ENCODE measurements at places on chromosomes 11 and 22.

- no peak for DNase-seq
Measured at GRCh38 chr11:73753938-73754337, 6.9 kb downstream of the RAB6A start.

DNA sequence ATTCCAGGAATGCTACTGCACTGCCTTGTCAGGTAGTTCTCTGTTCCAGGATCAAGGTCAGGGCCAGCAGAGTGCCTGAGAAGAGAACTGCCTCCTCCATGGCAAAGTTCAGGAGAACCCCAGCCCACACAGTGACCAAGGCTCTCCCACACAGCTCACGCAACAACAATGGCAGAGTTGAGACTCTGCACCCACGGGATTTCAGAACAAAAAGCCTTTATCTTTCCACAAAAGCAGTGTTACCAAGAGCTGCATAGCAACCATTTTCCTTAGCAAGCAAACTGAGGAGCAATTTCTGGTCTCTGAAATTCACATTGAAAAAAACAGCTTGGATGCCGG, 11.1 kb downstream of the PLAAT3 start:
- DNase-seq: no peak

- DNase-seq: no peak
Measured at GRCh38 chr11:57248780-57249383, 11.8 kb upstream of the APLNR start.

DNA sequence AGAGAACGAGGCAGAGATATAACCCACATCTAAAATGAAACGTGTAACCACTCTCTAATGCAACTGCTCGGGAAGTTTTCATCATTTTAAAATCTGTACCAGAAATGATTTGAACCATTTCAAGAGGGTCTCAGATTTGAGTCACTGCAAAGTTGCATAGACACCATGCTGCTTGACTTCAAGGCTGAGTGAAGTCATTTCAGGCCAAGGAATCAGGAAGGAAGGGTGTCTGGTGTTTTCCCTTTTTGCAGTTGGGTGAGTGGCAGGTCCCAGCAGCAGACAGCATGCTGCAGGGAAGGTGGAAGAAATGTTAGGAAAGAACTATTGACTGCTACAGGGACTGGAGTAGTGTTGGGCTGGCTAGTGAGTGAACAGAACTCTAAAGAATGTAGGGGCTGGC, 16.5 kb downstream of the TANGO2 start:
- DNase-seq: no peak

DNA sequence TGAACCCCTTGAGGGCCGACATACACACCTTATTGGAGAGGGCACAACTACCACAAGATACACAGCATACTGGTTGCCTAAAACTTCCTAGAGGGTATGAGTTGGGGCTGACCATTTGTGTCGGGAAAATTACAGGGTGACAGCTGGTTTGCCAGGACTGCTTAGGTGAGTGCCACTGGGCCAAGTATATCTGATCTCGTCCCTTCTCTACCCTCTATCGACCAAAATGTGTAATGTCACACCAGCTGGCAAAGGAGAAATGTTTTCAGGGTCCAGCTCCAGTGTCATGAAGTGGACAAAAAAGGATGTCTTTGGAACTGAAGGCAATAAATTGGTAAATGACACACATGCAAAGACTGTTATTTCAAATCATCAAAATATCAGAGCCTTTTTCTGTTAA, 126.1 kb downstream of the PGR start:
- DNase-seq: no peak

DNA sequence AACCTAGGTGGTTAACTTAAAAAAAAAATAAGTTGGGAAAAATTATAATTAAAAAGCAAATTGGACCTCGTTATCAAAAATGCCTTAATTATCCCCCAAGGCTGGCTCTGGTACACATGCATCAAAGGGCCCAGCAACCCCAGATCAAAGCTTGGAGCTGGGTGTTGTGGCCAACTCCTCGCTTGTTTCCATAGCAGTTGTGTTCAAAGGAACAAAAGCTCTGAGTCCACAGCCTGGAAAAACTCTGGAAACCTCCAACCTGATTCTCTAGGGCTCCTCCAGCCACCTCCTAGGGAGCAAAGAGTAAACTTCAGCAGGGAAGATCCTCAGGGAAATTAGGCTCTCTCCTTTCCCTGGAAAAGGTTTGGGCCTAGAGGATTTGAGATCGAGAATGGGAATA, 149.4 kb downstream of the NXPE2 start:
- no peak for DNase-seq

GRCh38 chr11:115660030-115660805, 156.0 kb upstream of the CADM1 start:
- DNase-seq: peak; percentile 24

GRCh38 chr11:6452219-6452618, 11.4 kb upstream of the HPX start:
- no peak for DNase-seq

- no peak for DNase-seq
Measured at GRCh38 chr11:128297091-128297651, 290.2 kb downstream of the ETS1 start.

- peak; percentile 92 for DNase-seq
Measured at GRCh38 chr22:48301421-48301820, 1526.3 kb downstream of the BRD1 start.

GRCh38 chr11:111814106-111814505, 47.9 kb upstream of the PPP2R1B start:
- DNase-seq: no peak

DNA sequence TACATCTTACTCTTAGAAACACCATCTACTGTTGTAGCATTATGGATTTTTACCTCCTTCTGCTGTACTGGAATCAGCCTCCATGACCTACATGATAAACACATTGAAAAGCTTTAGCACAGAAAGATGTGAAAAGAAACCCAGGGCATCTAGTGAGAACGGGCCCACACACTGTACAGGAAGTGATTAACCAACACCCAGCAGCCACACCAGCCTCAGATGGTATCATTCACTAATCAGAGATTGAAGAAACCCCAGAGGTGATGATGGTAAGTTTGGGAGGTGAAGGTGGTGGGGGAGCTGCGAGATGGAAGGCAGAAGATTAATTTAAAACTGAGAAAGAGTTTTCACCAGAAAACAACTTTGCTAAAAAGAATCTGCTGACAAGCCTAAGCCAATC, 46.1 kb downstream of the RASSF10 start:
- DNase-seq: no peak

- peak; percentile 64 for DNase-seq
Measured at GRCh38 chr11:61297746-61298145, 2.6 kb upstream of the VWCE start.

DNA sequence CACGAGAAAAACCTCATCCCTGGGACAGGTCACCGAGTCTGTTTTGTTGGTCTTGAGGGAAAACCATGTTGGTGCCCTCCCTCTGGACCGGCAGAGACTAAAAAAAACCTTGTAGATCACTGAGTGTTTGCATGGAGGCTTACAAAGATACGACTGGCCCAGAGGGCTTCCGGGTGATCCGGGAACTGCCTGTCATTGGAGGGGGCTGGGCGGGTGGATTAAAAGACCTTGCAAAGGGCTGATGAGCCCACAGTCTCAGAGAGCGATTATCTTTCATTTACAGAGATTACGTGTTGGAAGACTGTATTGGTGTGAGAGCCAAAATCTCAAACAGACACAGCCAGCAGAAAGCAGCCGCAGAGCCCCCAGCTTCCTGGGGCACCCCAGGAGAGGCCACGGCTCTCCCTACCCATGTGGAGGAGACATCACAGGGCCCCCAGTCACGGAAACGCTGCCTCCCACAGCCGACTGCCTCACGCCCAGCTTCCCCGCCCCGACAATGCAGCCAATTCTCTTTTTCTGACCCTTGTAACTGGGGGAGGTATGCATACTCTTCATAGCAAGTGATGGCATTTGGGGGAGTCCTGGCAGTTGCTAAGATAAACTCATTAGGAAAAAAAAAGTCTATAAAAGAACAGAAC, 426.4 kb downstream of the CTTN start:
- DNase-seq: peak; percentile 49
